ENCODE measurements at places on chromosomes 2 and 18.

GRCh38 chr2:10196110-10196892 lies 73.8 kb downstream of the RRM2 start:
- no peak for DNase-seq

DNA sequence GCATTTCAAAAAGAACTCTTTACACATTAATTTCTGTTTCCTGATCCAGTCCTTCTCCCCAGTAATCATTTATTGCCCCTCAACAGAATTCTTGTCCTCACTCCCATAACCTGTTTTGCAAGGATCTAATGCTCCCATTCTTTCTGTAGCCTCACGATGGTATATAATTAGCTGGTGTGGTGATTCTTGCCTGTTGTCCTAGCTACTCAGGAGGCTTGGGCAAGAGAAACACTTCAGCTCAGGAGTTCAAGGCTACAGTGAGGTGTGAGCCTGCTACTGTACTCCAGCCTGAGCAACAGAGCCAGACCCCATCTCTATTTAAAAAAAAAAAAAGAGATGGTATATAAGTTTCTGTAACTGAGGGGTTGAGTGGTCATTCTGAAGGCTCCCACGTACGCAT lies 7.7 kb upstream of the TRAPPC8 start:
- DNase-seq = no peak

DNA sequence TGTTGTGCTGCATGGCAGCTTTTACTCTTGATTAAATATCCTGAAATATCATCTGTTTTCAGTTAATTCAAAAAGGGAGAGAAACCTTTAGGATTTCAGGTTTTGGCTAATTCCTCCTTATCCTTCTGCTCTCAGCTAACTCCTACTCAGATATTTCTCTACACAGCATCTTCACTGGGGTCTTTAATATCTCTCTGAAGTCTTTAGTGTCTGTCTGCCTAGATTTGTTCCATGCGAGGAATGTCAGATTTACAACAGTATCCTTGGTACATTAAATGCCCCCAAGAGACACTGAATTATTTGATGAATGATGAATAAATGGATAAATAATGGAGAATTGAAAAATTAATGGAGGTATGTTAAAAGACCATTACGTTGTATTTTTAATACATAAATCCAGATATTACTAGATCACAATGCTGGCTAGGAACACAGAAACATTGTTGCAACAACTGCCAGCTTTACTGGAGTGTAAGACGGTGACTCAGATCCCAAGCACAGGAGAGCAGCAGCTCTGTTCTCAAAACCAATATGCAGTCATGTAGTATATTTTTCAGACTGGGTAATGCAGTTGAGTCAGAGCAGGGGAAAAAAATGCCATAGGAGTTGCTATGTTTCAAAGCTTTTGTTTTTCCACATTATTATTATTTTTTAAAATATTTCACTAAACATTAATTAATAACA lies 388.0 kb upstream of the SYT4 start:
- DNase-seq = no peak

DNA sequence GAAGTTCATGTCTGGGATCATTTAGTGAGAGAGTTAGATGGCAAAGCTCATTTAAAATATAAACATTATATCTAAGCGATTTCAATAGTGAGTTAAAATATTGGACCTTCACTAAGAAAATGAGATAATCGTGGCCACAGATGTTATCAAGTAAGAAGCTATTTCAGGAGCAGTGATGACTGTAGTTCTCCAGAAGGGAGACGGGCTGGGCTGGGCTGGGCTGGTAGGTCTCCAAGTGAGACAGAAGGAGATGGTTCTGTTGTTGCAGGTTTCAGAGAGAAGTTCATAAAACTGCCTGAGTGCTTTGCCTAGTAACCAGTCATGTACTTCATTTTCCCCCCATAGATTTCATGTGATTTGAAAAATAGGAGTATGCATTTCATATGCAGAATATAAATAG lies 130.1 kb upstream of the DAPL1 start:
- DNase-seq = no peak

DNA sequence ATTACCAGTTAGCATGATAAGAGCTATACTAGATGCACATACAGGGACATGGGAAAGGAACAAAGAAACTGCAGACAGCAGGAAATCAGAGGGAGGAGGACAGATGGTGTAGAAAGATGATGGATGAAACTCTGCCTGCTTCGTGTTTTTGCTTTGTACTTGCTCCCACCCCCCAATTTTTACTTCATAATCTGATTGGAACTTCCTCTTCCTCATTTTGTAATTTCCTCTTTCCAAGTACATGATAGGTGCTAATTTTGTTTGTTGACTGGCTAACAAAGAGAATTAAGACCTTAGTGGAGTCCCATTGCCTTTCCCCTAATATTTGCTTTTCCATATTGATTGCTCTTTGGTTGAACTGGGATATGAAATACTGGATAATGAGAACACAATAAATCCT lies 76.0 kb upstream of the PELI1 start:
- DNase-seq = no peak

GRCh38 chr2:71570511-71570910 lies 117.2 kb downstream of the DYSF start:
- DNase-seq = no peak

DNA sequence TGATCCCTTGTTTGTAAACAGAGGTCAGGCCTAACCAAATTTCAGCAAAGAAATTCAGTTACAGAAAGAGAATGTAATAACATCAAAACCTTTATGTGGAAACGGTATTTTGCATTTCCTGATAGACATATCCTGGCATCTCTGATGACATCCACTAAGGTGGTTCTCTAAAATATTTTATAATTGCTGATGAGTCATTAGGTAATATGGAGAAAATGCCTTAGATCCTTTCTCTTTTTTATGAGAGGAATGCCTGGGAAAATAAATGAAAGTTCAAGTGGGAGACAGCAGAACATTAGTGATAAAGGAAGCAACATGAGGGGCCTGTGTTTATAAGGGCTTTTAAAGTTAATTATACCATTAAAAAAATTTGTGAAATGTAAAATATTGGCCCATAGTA lies 72.6 kb downstream of the PLCL1 start:
- DNase-seq = no peak

DNA sequence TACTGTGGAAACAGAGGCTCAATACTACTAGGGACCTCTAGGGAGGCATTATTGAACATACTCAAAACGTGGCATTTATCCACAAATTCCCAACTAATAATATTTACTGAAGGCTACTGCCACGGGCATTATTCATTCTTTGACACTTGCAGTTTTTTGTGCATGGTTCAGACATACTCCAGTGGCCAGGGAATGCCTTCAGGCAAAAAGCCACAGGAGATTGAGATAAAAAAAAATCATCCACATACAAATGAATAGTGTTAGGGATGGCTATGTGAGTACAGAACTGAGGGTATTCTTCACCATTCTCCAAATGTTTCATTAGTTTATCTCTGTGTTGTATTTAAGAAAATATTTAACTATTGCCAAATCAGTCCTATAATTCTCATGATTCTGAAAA lies 974.9 kb upstream of the PIK3C3 start:
- DNase-seq = no peak

GRCh38 chr2:47497843-47498460 lies 95.0 kb downstream of the MSH2 start:
- DNase-seq = no peak

DNA sequence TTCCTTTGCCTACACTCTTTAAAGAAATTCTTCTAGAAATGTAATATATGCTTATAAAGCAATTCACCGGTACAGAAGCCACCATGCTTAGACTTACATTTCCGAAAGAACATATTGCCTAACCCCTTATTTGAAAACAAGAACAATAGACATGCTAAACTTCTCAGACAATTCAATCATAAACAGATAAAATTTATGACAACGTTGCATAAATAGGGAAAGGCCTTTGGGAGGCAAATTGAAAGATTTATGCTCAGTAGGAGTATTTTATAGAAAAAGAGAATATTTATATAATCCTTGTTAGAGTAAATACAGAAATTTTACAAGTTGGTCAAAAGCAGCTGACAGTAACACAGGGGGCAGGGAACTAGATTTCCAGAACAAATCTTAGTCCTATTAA lies 16.2 kb upstream of the MEP1B start:
- DNase-seq = no peak

DNA sequence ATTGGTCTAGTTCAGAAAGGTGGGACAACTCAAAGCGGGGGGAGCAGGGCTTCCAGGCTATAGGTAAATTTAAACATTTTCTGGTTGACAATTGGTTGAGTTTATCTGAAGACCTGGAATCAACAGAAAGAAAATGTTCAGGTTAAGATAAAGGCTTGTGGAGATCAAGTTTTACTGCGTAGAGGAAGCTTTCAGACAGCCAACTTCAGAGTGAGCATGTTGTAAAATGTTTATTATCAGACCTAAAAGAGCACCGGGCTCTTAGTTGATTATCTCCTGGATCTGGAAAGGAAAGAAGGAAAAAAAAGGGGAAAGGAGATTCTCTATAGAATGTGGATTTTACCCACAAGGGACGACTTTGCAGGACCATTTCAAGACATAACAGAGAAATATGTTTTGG lies 227.0 kb upstream of the SH3BP4 start:
- DNase-seq = no peak

- DNase-seq = no peak
Measured at GRCh38 chr18:8188184-8188583, 421.1 kb upstream of the RAB12 start.

DNA sequence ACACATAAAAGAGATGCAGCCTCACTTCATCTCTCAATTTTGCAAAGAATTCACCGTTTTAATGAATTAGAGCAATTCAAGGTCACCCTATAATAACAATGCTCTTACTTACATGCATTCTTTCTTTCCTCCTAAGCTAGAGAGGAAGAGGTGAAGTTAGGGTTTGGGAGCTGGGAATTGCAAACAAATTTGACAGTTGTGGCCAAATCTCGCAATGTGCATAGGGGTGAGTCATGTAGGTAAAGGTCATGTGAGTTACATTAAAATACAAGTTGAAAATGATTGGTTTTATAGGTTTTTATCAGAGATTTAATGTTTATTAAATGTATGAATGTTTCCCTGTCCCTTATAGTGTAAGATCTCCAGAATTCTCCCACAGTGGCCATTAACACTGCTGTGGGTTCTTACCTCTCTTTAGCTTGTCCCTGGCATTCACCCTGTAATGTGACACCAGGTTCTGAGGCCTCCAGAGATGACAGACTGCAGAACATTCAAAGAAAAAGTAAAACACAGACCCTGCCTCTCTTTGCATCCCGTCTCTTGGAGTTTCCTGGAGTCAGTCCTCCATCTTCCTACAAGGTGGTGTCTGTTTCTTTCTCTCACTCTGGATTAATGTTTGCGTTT lies 53.7 kb upstream of the LGALSL start:
- no peak for DNase-seq

- no peak for DNase-seq
Measured at GRCh38 chr2:189444322-189444721, 3.0 kb downstream of the WDR75 start.

DNA sequence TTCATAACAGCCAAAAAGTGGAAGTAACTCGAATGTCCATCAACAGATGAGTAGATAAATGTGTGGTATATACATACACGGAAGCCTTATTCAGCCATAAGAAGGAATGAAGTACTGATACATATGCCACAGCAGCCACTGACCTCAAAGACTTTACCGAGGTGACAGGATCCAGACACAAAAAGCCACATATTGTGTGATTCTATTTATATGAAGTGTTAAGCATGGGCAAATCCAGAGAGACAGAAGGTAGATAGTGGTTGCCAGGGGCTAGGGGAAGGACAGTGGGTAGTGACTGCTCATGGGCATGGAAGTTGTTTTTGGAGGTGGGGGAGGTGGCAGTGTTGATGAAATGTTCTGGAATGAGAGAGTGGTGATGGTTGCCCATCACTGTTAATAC lies 33.9 kb downstream of the ZAP70 start:
- no peak for DNase-seq

- DNase-seq = no peak
Measured at GRCh38 chr2:21818212-21818795, 694.5 kb downstream of the TDRD15 start.

- DNase-seq = no peak
Measured at GRCh38 chr2:117057016-117057415, 757.5 kb upstream of the DDX18 start.

GRCh38 chr2:8457092-8457481 lies 224.8 kb upstream of the ID2 start:
- DNase-seq = no peak

DNA sequence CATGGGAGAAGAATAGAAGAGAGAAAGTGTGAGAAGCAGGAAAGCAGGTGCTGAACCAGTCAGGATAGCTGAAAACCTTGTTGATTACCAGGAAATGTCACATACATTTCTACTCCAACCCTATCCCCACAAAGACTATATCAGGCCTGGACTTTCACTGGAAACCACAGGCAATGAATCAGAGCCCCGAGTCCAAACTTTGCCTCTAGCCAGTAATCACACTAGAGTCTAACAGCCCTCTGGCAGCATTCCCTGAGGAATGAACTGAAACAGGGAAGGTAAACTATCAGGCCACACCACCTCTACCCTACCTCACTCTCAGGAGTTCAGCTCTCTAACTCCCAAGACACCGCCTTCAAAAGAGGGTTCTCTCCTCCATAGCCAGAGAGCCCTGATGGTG lies 18.7 kb upstream of the IHH start:
- no peak for DNase-seq

- peak; percentile 20 for DNase-seq
Measured at GRCh38 chr2:88452980-88453582, 588 bp upstream of the FOXI3 start.

- DNase-seq = no peak
Measured at GRCh38 chr2:165791421-165792103, 2.5 kb downstream of the GALNT3 start.

DNA sequence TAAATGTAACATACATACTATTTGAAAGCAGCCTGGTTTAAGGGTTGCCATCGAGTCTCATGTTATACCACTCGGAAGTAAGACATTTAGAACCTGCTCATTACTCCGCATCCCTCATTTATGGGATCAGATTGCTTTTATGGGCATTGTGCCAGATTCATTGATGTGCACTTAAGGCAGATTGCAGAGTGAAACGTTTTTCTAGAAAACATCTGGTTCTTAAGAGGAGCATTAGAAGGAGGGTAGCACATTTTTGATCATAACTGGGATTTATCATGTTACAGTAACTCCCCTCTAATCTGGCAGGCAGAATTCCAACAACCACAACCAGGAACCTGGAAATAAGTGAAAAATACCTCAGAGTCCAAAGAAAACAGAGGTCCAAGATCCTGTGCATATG lies 74.2 kb upstream of the GALNT3 start:
- no peak for DNase-seq
